ENCODE measurements at places on chromosomes 4 and X.

GRCh38 chr4:150038335-150039076 lies 39.7 kb upstream of the DCLK2 start:
- DNase-seq, result no peak

DNA sequence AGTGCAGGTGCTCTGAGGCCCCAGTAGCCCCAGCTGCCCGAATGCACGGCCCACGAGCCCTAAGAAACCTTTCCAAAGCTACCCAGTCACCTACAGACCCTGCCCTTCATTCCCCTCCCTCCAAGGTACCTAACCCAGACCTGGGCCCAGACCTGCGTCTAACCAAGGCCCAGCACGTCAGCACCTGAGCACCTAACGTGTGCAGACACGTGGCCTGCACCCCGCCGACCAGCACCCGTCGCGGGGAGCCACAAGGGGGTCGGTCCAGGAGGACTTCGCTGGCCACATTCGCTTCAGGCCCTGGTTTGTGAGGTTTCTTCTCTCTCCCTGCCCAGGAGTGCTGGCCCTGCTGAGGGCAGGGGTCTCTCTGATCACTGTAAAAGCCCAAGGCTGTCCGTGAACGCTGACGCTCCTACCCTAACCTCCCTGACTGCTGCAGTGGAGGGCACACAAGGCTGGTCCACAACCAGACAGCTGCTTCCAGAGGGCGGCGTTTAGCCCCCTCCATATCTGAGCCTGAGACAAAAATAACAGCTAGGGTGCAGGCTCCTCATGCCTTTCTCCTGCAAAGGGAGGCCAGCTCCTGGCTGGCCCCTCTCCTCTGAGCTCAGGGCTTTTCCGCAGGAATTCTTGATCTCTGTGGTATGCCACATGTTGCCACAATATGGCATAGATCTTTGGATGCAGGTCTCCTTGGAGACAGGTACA lies 31.8 kb downstream of the WDR1 start:
- DNase-seq, result no peak

DNA sequence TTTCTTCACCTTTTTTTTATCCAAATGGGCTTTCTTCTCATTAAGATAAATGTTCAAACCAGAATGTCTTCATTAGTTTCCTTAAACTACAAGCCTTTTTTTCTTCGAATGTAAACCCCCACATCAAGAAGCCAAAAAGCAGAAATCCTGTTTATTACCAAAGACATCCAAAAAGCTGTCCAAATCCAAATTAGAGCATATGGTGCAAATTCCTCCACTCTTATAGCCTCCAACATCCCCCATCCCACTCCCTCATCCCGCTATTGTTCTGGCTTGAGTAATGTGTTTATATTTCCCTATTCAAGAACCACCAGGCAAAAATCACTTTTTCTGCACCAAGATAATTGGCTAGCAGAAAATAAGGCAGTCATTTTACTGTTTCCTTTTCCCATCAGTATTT lies 315.1 kb upstream of the ADGRL3 start:
- DNase-seq, result no peak

DNA sequence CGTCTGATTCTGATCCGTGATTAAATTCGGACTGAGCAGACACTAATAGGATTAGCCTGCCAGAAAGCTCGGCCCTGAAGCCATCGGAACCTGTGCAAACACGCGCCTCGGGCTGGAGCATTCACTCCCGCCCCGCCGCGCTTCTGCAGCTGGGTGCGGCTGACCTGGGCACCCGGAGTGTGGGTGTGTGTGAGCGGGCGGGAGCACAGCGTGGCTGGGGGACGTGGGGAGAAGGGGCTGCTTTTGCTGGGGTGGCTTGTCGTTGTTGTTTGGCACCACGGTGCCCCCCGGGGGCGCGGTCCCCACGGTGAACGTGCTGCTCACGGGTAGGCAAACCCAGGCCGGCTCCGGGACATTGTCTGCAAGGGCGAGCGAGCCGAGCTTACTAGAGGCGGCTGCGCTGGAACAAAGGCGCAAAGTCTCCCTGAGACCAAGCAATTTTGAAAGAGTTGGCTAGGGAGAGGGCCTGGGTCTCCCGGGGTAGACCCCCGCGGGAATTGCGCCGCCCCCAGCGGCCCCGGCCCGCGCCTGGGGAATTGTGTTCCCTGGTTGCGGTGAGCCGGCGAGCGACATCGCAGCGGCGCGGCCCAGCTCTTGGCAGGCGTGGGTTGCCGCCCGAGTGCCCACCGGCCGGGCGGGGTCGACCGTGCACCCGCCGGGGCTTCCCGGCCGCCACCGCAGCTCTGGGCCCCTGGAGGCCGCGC lies 1.4 kb downstream of the MAMLD1 start:
- DNase-seq, result no peak

DNA sequence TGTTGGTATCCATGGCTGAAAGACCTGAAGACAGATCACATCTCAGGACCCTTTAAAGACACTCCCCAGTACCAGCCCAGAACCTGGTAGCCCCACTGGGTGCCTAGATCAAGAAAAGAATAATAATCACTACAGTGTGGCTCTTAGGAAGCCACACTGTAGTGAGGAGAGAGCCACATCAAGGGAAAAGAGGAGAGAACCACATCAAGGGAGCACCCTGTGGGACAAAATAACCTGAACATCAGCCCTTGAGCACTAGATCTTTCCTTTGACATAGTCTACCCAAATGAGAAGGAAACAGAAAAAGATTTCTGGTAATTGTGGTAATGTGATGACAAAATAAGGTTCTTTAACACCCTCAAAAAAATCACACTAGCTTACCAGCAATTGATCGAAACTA lies 15.3 kb downstream of the RTL3 start:
- no peak for DNase-seq

DNA sequence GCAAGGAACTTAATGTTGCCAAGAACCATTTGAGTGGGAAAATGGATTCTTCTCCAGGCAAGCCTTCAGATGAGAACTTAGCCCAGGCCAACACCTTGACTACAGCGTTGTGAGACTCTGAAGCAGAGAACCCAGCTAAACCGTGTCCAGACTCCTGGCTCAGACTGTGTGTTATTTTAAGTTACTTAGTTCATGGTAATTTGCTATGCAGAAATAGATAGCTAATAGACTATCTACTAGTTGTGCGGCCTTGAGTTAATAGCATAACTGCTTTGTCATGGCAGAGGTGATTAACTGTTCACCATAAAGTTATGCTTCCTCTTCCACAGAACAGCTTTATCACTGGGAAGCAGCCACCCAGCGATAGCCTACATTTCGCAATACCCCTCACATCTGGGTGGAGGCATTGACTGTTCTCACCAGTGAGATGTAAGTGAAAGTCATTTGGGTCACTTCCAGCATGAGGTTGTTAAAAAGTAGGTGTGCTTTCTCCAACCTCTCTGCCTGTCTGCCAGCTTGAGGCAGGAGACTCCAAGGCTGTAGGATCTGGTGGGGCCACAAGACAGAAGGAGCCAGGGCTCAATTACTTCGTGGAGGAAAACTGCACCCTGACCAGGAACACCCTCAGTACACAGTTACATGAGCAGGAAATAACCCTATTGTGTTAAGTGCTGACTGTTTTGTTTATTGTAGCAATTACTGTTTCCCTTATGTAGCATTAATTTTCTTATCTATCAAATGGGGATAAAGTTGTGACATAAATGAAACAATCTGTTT lies 94.2 kb downstream of the GPAT3 start:
- DNase-seq, result no peak

DNA sequence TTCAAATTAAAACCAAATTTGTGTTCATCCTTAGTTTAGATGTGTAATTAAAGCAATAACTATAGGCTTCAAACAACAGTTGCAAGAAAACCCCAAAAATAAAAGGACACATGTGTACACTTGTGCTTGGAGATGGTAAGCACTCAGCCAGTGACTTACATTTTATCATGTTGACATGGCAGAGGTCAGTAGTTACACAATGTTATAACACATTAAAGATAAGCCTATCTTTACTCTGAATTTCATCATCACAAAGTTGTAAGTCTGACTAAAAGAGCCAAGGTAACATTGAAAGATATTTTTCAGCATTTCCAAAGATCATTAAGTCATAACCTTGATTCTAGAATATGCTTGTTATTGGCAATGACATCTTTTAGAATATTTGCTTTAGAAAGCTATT lies 98.5 kb upstream of the PNPLA4 start:
- no peak for DNase-seq

GRCh38 chr4:20326460-20326859 lies 74.8 kb downstream of the SLIT2 start:
- DNase-seq, result no peak

- DNase-seq, result no peak
These were observed 67.1 kb upstream of the PDLIM3 start for GRCh38 chr4:185602397-185602796.

DNA sequence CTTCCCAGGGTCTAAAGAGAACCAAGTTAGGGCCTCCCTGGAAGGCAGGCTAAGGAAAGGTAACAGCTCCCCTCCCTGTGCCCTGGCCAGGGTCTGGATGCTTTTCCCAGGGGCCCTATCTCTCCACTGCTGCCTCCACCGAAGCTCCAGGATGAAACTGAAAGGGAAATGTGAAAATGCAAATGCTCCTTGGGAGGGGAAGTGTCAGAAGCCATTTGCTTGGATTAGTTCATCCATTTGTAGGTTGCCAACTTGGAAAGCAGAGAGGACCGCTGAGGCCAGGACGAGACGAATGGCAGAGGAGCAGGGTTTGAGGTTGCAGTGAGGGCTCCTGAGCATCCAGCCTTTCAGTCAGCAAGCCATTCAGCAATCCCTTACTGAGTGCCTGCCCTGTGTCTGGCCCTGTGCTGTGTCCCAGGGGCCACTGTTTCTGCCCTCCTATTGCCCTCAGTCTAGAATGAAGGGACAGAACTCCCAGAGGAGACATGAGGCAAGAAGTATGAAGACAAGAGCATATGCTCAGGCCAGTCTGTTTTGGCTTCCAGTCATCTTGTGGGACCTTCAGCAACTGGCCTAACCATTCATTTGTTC lies 45.9 kb upstream of the PGRMC1 start:
- DNase-seq, result no peak

- no peak for DNase-seq
These were observed 480.5 kb upstream of the FSTL5 start for GRCh38 chr4:162644346-162644745.

GRCh38 chr4:184275766-184276165 lies 58.1 kb upstream of the ENPP6 start:
- DNase-seq, result no peak

DNA sequence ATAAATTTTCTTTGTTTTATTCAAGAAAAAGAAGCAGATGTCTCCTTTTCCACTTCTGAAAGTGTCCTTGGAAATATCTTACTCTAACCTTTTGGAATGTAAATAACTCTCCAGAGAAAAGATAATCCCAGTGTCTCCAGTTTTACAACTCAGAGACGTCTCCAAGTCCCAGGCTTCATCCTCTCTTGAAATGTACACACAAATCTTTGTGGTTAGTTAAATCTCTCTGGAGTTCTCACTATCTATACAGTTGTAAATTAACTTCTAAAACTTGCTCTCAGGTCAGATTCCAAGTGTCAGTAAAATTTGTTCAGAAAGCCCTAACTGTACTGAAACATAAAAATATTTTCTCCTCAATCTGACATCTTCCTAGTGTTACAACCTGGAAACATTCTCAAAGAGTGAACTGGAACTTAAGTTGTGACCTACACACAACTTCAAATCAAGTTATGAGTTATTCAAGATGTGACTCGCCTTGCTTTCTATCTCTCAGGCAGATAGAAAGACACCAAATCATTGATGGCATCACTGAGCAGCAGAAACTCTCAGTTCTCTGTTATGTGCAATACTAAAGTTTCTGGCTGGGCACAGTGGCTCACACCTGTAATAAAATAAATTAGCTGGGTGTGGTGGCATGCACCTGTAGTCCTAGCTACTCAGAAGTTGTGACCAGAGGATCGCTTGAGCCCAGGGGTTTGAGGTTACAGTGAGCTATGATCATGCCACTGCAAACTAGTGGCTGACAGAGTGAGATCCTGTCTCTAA lies 284.2 kb downstream of the RCHY1 start:
- DNase-seq, result no peak

GRCh38 chr4:165602621-165603020 lies 223.8 kb downstream of the CPE start:
- no peak for DNase-seq
